ENCODE measurements at places on chromosomes 13 and 19.

GRCh38 chr13:73902296-73902695, 231.9 kb downstream of the KLF12 start:
- no peak for DNase-seq

GRCh38 chr19:437041-437440, 23.8 kb downstream of the SHC2 start:
- DNase-seq, result no peak

- no peak for DNase-seq
Observed at GRCh38 chr13:73465617-73465971, 406.8 kb downstream of the KLF5 start.

DNA sequence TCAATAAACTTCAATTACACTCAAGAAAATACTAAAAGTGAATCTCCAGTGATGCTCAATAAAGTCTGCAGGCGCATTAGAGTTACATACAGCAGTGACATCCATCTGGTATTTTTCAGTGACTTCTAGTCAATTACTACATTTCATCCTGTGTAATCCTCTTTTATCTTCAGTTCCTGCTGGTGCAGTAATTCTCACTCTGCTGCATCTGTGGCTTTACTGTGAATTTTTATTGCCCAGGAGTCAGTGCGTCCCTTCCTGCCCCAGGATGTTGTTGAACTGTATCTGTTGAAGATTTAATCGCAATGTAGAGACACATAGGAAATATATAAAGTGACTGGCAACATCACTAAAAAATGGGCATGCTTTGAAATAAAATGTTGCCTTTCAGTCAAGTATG, 196.3 kb upstream of the TMTC4 start:
- DNase-seq, result no peak

DNA sequence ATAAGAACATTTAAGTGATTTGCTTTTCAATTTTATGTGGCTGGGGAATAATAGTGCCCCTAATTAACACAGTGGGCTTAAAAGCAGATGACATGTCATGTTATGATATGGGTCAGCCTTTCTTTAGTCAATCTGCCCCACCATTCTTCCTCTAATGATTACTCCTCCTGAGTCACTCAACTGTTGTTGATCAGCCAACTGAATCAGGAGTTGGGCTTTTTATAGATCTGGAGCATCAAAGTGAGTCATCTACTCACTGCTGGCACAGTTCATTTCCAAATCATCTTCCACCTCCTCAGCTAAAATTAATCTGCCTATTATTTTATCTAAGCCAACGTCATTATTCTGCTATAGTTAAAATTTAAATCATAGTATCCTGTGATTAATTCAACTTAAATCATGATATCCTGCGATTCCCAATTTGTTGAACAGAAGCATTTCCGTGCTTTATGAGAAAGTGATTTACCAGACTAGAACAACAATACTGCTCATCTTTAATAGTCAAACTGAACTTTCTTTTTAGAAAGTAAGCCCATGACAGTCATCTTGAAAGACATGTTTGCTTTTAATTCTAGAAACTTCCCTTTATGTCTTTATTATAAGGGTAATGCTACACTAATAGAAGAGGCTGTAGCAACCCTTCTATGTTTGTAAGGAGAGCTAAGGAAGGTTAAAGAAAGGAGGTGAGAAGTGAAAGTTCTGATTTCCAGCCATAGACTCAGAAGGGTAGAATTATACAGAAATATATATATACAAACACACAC, 551.4 kb downstream of the TBC1D4 start:
- DNase-seq, result no peak

- no peak for DNase-seq
Observed at GRCh38 chr19:5586300-5587070, 18.7 kb upstream of the TINCR start.

DNA sequence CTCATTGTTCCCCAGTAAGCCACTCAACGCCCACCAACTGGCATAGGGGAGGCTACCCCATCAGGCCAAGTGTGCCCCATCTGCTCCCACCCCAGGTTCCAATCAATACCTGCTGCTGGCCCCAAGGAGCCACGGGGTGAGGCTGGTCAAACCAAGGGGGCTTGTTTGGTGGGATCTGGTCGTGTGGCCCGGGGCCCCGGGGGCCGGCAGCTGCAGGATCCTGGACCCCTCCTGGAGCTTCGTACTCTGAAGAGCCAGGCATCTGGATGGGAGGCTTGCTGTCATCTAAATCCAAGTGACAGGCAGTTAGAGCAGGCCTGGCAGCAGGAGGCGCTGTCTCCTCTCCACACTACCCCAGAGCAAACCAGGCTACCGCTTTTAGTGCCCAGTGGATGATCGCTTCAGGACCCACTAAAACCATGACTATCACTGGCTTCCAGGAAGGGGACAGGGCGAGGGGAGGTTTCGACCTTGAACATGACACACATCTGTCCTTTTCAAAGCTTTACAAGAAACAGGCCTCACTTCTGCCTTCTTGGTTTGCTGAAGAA, 14.2 kb downstream of the CHERP start:
- no peak for DNase-seq

DNA sequence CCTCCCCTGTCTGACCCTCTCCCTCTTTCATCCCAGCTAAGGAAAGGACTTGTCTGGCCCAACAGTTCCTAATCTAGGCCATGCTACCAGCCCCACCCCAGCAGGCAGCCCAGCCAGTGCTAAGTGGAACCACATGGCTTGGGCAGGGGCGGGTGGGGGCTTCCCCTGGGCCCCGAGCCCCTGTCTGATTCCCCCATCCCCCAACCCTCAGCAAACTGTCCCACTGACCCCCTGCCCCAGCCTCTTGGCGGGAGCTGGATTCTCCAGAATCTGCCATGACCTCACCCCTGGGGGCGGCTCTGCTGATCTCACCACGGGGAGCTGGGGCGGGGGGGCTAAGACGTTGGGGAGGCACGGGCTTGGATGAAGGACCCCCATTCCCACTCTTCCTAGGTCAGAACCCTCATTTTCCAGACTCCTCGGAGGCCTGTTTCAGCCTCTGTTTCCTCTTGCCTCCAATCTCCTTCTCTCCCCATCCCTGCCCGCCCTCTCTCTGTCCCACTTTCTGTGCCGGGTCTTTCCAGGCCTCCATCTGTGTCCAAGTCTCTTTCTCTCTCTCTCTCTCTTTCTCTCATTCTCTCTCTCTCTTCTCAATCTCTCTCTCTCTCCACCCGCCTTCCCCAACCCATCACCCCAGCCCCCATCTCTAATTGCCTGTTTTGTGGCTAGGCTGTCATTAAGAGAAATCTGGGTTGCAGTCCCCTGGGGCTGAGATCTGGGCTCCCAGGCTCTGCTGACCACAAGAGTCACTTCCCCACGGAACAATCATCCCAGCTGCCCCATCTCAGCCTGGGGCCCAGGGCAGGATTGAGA, 2.7 kb downstream of the COL5A3 start:
- DNase-seq, result no peak

GRCh38 chr19:418761-419671, 10.1 kb upstream of the C2CD4C start:
- DNase-seq, result no peak

GRCh38 chr13:93982179-93982918, 497.1 kb downstream of the DCT start:
- no peak for DNase-seq

GRCh38 chr19:57302020-57302465, 18.2 kb upstream of the ZNF543 start:
- no peak for DNase-seq

DNA sequence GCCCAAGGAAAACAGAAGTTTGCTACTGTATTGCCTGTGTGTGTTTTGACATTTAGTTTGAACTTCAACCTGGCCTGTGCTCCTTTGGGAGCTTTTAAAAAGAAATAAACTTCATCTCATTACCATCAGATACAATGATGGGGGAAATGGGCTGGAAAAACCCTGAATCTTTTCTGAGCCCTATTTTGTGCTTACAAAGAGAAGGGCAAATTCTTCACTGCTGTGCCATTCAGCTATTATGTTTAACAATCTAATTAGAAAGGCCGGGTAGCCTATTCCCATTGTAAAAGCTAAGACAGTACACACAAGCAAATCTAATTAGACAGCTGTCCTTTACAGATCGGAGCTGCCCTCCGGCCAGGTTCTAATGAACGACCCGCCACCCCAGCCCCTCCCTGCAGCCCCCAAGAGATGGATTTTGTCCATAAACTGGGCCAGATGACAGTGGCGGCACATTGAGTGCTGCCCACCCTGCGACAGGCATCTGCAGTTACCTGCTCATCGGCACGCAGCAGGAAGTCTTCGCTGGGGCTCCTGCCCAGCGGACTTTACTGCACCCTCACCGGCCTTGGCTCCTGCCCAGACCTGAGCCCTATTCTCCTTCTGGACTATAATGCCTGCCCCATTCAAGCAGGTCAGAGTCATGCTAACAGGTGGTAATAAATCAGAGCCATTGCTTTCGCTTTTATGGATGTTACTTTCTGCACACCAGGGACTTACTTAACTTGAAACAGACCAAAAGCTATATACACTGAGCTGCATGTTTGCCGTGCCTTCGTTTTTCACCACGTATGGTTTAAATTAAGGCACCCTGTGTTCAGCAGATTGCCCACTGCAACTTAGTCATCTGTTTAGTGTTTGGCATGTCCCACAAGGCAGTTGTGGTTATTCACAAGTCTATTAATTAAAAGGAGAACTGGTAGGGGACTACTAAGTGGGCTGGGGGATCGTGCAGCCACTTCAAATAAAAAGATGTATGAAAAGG, 549.6 kb downstream of the FGF9 start:
- no peak for DNase-seq

DNA sequence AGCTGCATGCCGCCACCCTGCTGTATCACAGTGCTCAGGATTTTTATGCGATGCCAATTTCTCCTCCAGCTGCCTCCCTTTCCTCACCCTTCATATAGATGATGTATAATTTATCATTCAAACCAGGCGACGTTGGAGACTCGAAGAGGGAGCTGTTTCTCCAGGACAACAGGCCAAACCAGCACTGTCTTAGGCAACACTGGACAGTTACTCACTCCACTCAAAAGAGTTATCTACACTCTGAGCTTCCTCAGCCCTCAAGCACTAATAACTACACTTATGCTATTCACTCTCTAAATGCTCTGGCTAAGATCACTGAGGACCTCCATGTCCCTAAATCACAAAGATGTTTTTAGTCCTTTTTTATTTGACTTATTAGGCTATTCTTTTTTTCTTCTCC, 87.3 kb upstream of the RFC3 start:
- no peak for DNase-seq

DNA sequence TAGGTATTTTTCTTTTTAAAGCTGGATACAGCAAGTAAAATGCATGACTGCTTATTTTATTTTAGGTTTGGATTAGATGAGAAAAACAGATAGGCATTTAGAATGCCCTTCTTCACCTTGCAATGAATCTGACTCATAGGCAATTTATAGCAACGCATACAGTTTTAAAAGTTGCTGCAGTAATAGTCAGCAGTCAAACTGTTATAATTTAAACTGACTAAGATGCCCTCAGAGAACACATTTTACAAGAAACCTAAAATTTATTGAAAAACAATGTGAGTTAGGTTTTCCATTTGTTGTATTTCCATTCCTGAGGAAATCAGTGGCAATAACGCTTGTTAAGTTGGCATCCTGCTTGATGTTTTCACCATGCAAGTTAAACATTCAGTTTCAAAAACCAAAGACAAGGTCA, 1128.2 kb upstream of the PCDH9 start:
- DNase-seq, result no peak

DNA sequence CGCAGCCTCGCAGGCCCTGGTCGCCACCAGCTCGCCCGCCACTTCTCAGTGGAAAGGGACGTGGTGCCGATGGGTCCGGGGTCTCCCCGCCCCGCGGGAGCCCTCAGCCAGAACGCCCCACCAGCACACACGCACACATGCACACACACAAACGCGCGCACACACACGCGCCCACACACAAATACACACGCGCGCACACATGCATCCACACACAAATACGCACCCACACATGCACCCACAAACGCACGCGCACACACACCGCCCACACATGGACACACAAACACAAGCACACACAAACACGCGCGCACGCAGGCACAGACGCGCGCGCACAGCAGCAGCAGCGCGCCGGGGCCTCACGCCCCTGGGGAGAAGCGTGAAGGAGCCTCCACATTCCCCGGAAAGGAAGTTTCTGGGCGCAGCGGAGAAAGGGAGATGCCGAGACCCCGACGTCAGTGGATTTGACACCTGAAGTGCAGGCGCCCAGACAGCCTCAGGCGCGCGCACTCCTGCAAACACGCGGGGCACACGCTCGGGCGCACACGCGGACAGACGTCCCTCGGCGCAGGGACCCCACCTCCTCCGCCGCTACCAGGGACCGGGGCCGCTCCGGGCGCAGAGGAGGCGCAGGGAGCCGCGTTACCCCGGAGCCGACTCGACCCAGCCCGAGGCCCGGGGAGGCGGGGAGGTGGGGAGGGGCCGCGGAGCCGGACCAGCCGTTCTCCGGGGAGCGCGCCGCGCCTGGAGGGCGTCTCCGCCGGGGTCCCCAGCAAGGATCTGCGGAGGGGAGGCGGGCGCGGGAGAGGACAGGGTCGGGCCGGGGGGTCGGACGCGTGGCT, 622 bp downstream of the RASA3 start:
- DNase-seq, result no peak

GRCh38 chr13:97539651-97540610, 106.0 kb downstream of the RAP2A start:
- no peak for DNase-seq

DNA sequence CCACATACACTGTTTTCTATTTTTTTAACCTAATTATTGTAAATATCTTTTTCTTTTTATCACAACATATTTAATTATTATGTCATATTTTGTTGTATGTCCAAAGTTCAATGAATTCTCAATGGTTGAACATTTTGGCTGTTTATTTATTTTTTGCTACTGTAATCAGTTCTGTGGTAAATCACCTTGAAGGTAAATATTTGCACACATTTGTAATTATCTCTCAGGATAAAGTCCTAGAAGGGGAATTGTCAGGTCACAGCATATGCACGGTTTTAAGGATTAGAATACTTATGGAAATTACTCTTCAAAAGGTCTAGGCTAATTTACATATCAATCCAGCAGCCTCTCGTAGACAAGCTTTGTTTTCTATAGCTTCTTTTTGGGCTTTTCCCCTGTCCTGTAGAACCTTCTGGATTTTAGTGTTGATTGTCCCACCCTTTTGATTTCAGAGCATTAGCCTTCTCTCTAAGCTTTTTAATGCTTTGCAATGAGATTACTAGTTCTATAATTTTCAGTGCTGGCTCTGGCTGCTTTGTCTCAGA, 362.6 kb downstream of the KCNRG start:
- no peak for DNase-seq

DNA sequence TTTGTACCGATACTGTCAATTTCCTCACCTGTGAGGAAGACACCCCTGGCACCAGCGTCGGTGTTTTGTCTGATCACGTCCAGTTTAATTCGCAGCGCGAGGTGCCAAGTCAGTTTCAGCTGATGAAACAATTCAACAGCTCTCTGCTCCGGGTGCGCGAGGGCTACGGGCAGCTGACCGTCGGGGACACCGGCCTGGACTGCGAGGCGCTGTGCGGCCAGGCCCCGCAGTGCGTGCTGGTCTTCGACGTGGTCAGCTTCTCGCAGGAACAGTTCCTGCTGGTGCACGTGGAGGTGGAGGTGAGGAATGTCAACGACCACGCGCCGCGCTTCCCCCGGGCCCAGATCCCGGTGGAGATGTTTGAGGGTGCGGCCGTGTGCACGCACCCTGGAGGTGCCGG, 171.5 kb downstream of the OLFM4 start:
- DNase-seq, result no peak

- DNase-seq, result no peak
Observed at GRCh38 chr13:78659732-78660494, 958 bp upstream of the OBI1 start.

GRCh38 chr13:57326532-57326931, 159.5 kb downstream of the PRR20E start:
- DNase-seq, result no peak

All from mesothelial cell of epicardium (in vitro differentiated cells).